ENCODE measurements at places on chromosomes 6 and 20.

DNA sequence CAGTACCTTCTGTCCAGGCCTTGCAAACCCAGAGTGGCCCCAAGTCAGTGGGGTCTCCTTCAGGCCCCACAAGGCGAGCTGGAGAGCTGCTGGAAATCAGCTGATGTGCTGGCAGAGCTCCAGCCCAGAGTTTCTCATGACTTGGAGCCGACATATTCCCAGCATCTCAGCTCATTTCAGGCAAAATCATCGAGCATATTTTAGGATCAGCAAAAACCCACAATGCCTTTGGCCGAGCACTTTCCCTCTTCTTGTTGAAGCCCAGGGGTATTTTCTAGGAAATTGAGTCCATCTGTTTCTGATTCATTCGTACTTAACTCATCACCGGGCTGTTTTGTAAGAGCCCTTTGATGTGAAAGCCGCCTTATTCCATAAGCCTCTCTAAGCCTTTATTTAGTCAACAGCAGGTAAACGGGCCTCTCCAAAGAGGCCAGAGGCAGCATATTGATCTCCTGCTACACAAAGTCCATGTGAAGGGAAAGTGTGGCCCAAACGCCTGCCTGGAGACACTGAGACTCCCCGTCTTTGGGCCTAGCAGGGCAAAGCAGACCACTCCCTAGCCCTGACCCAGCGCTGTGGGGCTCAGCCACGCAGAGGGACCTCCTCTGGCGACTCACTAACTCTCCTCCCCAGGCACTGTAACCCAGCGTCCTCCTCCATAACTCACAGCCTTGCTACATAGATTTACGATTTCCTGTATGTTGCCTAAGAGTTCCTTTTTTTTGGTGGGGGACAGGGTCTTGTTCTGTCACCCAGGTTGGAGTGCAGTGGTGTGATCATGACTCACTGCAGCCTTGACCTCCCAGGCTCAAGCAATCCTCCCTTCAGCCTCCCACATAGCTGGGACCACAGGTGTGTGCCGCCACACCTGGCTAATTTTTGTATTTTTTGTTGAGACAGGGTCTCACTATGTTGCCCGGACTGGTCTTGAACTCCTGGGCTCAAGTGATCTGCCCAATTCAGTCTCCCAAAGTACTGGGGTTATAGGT, 12.1 kb upstream of the C20orf203 start:
- peak; percentile 73 for DNase-seq

DNA sequence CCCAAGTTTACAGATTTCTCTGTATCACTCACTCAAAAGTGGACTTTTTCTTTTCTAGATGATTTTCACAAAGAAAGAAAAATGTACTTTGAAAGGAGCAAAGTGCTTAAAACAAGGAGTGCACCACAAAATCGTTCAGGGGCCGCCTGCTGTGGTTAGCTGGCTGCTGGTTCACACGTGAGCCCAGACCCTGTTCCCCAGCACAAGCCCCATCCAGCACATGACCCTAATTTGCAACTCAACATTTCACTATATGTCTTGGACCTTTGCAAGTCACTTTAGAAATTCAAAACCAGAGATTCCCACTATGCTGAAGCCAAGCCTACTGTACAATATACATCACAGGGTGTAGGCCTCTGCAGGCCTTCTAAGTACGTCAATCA, 95.5 kb upstream of the NHSL1 start:
- no peak for DNase-seq

DNA sequence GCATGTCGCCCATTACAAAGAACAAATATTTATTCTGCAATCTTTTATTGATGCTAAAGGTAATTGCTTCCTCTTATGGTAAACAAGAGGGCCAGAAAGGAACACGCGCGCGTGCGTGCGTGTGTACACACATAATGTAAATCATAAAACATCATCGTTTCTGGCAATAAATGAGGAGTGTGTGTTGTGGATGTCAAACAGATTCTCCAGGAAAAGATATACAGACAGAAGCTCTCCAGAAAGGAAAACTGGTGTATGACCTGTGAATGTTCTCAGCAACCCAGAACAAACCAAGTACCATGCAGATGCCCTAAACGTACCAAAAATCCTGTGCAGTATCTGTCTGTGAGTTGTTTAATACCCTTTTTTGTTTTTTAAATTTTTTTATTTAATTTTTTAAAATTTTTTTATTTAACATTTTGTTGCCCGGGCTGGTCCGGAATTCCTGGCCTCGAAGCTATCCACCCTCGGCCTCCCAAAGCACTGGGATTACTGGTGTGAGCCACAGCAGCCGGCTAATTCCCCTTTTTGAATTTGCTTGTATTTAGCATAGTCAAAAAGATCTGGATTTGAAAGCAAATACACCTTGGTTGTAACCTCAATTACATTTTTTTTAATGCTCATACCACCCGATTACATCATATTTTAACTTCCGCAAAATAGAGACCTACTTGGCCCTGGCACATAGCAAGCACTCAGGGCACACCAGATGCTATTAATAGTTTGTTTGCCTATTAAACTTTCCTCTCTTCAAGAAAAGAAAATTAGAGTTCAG, 909 bp upstream of the NUDT3 start:
- no peak for DNase-seq

DNA sequence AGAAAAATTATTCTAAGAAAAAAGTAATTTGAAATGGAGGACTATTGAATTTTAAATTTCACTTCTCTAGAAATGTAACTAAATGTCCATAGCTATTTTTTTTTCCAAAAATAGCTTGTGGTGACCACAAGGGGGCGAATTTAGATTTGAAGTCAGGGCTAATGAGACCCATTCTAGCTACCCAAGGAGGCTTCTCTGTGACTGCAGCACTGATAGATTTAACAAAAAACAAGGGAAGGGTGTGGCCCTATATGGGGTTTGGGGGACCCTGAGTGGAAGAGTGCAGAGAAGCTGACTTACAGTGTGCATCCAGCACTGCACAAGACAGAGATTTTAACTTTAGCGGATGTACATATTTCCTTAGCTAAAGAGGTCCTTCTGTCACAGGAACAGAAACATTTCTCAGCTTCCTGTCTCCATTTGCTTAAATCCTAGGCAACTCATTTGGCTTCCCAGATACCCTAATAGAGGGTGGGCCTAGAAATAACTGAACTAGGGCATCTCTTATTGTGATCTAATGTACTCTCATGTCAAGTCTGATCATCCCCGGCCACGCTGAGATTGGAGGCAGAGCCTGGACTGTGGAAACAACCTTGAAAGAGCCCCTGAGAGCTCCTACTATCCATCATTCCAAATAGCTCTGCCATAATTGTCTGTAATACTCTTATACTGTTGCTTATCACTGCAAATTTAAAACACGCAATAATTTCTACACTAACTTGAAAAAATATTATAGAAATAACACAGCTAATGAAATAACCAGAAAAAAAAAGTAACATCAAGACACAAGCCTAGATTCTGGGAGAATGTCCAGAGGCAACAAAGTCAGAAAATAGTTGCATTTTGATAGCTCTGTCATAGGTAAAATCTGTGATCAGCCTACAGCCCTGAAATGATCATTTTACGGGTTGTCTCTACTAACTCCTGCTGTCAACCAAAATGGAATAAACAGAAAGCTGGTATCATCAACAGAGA, 93.6 kb downstream of the SNAP91 start:
- DNase-seq = peak; percentile 7

DNA sequence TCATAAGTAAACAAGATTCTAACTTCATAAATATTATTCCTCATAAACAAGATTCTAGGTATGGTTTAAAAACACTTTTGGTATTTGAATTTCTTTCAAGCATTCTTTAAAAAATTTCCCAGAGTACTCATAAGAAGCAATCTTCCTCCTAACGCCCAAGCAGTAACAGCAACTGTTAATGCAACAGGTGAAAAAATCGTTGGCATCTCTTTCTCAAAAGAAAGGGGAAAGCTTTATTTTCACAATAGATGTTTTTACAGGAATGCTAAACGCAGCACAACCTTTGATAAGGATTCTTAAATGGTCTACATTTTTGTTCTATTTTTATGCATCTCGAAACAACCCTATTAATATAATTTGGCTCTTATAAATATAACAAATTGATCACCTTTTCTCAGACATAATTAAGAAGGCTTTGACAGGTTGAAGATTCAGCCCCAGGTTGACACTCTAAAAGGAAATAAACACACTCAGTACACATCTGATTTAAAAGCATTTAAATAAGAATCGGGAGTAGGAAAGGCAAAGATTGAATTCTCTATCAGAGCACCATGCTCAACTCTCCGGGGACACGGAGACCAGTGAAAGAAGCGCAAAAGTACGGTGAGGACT, 634 bp downstream of the AHI1 start:
- DNase-seq = no peak

DNA sequence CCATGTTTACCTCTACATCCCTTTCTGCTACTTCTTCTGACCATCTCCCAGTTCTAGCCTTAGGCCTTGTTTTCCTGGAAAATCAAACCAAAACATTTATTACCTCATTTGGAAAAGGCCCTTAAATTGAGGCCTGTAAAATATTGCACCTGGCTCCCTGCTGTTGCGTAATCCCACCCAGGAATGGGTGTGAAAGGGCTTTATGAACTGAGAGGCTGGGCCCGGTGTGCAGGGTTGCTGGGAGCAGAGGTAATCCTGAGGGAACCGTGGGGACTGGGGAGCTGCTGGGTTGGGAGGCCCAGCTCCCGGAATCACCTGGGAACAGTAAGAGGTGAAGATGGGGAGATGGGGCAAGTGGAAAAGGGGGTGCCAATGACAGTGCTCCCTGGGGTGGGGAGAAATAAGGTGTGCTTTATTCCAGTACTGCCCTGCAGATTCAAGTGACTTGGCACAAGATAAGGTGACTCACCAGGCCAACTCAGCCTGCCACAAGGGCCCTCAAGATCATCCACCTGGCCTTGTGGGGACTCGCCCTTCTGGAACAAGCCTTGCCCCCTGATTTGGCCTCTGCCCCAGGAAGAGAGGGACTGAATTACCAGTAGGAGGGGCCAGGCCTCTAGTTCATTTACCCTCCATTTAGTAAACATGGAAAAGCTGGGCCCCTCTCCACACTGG, 44.2 kb downstream of the KCNK5 start:
- no peak for DNase-seq

DNA sequence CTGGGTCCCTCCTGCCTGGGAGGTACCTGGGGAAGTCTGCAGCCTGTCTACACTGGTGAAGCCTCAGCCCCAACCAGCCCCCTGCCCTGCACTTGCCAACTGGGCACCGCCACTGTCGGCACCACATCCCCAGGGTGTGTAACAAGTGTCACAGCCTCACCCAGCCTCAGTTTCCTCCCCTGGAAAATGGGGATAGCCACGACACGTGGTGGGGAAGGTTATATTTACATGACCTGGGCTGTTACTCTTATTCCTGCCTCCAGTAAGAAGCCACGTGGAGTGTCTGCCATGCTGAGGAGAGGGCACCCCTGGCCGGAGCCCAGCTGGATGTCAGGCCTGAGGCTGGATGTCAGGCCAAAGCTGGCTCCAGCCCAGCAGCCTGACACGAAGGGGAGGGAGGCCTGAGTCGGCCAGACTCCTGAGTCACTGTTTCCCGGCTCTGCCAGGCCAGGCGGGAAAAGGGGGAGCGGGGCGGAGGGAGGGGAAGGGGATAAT, 44.9 kb downstream of the SNAI1 start:
- peak; percentile 55 for DNase-seq

GRCh38 chr20:8246716-8247115, 114.7 kb downstream of the PLCB1 start:
- DNase-seq = no peak

GRCh38 chr6:143078468-143079324, 18.0 kb downstream of the AIG1 start:
- DNase-seq = no peak

- no peak for DNase-seq
Observed at GRCh38 chr6:21134356-21134755, 459.2 kb upstream of the SOX4 start.

- DNase-seq = no peak
Observed at GRCh38 chr6:2560140-2560818, 190.4 kb downstream of the MYLK4 start.

- DNase-seq = no peak
Observed at GRCh38 chr6:39638126-39638822, 86.9 kb downstream of the KIF6 start.

DNA sequence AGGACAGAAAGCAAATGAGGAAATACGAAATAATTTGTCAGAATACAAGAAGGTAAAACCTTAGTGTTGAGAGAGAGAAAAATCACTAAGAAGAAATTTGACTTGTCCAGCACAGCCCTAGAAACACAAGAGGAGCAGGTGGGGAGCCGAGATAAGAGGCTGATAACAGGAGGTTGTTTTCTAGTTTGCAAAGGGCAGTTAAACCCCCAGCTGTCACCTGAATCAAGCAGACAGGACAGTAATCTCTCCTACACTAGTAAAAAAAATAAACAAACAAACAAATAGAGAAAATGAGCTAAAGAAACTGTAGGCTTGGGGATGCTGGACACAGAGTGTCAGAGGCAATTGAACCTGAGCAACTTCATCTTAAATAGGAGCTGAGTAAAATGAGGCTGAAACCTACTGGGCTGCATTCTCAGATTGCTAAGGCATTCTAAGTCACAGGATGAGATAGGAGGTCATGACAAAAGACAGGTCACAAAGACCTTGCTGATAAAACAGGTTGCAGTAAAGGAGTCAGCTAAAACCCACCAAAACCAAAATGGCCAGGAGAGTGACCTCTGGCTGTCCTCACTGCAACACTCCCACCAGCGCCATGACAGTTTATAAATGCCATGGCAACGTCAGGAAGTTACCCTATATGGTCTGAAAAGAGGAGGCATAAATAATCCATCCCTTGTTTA, 40.4 kb downstream of the FAM184A start:
- DNase-seq = no peak

DNA sequence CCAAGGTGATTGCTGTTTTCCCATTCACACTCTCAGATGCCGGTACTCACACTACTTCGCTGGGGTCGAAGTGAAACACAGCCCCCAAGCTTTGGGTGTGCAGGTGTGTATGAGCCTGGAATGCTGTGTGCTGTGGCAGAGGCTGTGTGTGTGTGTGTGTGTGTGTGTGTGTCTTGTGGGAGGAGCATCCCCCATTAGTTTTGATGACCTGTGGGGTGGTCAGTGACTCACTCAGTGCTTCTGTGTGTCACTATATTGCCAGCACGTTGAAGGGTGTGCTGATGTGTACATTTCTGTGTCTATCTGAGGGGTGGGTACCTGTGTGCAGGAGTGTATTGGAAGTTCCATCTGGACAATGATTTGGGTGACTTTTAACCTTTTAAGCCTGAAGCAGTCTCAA, 5.0 kb upstream of the SLC12A5 start:
- no peak for DNase-seq

DNA sequence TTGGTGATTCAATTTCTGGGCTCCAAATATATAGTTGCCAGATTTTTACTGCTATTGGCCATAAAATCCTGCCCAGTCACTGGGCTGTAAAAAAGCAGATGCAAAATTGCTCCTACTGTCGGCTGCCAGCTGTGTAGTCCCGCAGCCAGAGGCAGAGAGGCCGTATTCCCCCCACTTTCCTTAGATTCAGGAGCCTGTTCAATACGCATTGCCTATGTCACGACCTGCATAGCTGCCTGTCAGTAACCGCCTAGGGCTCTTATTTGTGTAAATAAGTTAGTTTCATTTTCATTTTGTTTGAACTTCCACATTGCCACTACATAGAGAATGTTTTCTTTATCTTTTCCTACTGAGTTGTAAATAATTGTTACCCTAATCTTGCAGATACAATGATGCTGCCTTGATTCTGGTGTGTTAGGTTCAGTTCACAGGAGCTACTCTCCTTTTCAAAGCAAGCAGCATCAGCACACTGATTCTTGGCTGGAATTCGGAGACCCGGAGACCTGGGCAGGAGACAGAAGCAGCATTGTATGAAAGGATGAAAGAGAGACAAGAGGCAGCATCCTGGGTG, 46.0 kb upstream of the UST start:
- DNase-seq = no peak

GRCh38 chr6:32807020-32807580, 9.7 kb downstream of the HLA-DOB start:
- no peak for DNase-seq
